ENCODE measurements at places on chromosomes 11 and 22. TPM values are rescaled to one million over a fixed set of nuclear protein-coding genes. Genes with fewer than 3 reads are reported as not detected.

- DNase-seq = peak; percentile 98
These were observed 4.2 kb upstream of the C11orf86 start for GRCh38 chr11:66970807-66971442.

DNA sequence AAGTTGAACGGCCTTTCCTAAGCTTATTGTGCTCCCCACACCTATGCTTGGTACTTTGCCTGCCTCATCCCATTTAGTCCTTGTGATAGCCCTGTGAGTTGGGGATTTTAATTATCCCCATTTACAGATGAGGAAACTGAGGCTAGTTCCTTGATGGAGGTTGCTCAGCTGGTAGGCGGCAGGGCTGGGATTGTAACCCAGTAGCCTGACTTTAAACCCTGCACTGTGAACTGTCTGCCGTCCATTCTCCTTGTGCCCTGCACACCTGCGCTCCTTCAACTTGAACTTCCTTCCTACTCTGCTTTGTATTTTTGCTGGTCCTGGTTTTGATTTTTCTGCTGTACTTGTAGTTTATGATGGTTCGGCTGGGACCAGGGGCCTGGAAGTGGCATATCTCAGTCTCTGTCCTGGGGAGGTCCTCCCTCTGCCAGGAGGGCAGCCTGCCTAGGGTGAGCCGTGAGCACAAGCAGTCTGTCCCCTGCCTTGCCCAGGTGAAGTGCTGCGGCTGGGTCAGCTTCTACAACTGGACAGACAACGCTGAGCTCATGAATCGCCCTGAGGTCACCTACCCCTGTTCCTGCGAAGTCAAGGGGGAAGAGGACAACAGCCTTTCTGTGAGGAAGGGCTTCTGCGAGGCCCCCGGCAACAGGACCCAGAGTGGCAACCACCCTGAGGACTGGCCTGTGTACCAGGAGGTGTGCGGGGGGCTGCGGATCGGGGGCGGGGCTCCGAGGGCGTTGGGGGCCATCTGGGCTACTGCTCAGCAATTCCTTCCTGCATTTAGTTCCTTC is 52.4 kb downstream of the CD82 start:
- peak; percentile 57 for DNase-seq

DNA sequence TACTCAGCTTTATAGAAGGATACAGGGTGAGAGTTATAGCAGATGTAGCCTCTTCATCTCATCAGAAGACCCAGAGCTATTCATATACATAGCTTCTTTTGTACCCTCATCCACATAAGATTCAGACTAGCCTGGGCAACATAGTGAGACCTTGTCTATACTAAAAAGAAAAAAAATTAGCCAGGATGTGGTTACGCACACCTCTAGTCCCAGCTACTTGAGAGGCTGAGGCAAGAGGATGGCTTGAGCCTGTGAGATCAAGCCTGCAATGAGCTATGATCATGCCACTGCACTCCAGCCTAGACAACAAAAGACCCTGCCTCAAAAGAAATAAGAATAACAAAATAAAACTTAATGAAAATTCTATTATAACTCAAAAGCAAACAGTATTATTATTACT is 36.7 kb upstream of the B3GNT6 start:
- no peak for DNase-seq

The RIC3 gene
- not detected for total RNA-seq

All from osteoblast (primary cell).